ENCODE measurements at places on chromosomes 1 and 21.

GRCh38 chr1:100343897-100344296 lies 8.4 kb upstream of the CDC14A start:
- DNase-seq: no peak

GRCh38 chr1:56135864-56136147 lies 443.6 kb downstream of the PLPP3 start:
- DNase-seq: no peak

GRCh38 chr1:77831976-77832711 lies 52.7 kb downstream of the MIGA1 start:
- peak; percentile 10 for DNase-seq

DNA sequence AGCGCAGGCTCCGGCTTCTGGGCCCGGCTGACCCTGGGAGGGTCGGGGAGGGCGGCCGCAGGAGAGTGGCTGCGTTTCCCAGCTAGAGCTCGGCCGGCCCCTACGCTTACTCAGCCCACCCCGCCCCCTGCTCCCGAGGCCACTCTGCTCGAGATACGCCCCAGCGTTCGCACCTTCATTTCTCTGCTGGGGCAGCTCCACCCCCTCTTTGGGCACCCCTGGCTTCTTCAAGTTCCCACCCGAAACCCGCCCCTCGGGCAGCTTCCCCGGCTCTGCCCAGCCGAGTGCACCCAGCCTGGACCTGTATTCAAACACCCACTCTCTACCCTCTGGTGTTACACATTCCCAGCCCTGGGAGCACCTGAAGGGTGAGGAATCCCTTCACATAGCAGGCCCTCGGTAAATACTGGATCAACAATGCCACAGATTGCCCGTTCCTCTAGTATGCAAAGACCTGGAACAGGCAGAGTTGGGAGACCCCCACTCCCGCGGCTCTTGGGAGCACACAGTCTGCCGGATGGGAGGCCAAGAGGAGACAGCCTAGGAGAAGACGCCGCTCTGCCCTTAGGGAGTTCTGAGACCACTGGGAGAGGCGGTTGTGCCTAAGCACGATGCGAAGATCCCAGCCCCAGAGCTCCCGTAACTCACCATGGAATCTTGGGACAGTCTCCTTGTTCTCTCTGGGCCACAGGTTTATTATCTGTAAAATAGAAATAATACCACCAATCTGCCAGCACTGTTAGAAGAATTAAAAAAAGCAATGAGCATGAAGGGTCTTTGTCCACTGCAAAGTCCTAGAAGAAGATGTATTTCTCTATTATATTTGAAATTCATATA lies 566 bp upstream of the PAQR7 start:
- no peak for DNase-seq

- no peak for DNase-seq
These were observed 228.1 kb upstream of the CAMK1G start for GRCh38 chr1:209355415-209355814.

- no peak for DNase-seq
These were observed 23.8 kb downstream of the SERINC2 start for GRCh38 chr1:31436596-31437432.

GRCh38 chr1:17875171-17875881 lies 120.2 kb downstream of the ACTL8 start:
- peak; percentile 46 for DNase-seq
